ENCODE measurements at places on chromosomes 12 and 14.

- no peak for DNase-seq
Measured at GRCh38 chr12:46387670-46388069, 15.1 kb upstream of the SLC38A2 start.

GRCh38 chr14:84891404-84891803 lies 638.5 kb upstream of the FLRT2 start:
- DNase-seq, result no peak

- peak; percentile 12 for DNase-seq
Measured at GRCh38 chr12:40971911-40972310, 216.2 kb upstream of the PDZRN4 start.

DNA sequence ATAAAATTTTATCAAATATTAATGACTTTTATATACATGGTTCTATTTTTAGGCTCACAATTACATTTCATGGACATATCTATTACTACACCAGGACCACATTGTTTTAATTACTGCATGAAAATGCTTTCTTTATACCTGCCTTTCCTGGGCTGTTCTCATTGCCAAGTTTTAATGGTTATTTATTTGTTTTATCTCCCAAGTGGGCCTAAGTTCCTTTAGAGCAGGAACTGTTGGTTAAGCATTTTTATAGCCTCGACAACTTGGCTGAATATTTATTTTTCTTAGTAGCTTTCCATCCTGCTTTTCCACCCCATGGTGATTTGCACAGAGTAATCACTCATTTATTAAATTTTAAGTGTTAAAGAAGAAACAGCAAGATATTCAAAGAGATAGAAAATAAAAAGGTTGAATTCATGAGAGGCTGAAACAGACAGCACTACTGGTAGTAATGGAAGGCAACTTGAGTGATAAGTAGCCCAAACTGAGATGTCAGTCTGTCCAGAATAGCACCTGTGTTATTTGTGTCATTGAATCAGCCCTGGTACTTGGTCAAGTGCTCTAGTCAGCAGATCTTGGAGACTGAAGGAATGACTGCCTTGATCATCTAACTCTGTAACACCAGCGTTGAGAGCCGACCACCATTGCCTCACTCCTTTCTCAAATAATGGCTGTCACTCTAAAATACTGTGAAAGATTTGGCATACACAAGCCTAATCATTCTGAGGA lies 119.1 kb upstream of the EGLN3 start:
- no peak for DNase-seq

DNA sequence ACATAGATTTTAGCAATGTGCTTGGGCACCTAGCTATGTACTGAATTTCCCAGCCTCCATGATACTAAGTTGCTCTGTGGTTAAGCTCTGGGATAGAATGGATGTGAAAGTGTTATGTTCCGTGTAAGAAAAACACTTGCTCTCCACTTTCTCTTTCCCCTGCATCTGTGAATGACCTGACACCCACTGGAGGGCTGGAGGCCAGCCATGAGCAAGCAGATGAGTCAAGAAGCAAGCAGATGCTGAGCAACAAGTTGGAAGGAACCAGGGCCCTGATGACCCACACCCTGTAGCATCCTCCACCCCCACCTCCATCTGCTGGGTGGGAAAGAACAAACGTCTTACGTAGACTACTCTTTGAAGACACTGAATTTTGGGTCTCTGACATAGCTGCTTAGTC lies 56.6 kb downstream of the EID3 start:
- no peak for DNase-seq

DNA sequence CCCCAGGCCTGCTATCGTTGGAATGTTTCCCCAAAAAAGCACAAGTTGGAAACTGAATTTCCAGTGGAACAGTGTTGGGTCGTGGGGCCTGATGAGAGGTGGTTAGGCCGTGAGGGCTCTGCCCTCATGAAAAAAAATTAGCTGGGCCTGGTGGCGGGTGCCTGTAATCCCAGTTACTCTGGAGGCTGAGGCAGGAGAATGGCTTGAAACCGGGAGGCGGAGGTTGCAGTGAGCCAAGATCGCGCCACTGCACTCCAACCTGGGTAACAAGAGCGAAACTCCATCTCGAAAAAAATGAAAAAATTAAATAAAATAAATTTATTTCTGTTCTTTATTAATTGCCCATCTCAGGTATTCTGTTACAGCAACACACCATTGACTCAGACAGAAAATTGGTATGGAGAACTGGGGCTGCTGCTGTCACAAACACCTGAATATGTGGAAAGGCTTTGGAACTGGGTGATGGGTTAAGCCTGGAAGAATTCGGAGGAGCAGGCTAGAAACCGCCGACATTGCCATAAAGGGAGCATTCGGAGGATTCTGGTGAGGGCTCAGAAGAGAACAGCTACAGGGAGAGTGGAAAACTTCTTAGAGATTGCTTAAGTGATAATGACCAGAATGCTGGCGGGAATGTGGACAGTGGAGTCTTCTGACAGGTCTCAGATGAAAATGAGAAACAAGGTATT lies 17.1 kb upstream of the RCOR1 start:
- DNase-seq, result no peak

GRCh38 chr12:111434680-111435338 lies 29.1 kb downstream of the SH2B3 start:
- peak; percentile 76 for DNase-seq

DNA sequence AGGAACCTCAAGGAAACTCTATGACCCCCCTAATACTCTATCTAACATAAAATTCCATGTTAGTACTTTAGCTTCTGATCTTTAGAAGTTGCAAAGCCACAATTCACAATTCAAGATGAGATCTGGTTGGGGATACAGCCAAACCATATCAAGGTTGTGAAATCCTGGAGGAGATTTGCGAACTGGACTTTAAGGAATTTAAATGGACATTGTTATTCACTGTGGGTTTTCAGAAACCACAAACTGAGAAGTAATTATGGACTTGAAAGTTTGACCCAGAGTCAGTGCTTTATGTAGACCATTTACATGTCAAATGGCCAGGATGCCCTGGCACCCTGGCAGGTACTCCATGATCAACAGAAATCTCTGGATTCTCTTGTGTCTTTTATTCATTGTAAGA lies 14.2 kb upstream of the CDKL1 start:
- no peak for DNase-seq

GRCh38 chr12:129310346-129310745 lies 457.1 kb downstream of the GLT1D1 start:
- DNase-seq, result no peak

- DNase-seq, result no peak
Measured at GRCh38 chr12:53927220-53928029, 11.2 kb upstream of the HOXC13 start.

DNA sequence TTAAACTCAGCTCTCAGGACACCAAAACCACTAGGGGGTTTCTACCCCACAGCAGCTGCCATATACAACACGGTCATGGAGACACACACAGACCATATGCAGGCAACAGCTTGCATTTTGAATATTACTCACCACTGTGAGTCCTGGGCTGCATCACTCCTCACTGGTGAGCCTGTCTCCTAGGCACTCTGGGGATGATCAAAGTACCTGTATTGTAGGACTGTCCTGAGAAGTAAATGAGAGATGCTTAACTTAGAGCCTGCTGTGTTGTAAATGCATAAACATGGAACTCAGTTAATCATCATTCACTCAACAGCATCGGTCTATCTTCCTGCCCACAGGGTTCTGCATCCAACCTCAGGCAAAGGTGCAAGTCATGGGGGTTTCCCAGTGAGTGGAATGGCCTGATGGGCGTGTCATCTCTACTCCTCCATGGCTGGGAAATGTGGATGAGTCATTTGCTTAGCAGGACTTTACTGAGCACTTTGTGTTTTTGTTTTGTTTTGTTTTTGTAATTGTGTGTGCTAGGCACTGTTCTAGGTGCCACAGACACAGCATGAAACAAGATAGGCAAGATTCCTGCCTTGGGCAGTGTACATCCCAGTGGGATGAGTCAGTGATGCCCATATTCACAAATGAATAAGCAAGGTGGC lies 1141.2 kb upstream of the TMEM132C start:
- peak; percentile 70 for DNase-seq

- DNase-seq, result no peak
Measured at GRCh38 chr12:45939759-45940158, 50.6 kb downstream of the SCAF11 start.

- no peak for DNase-seq
Measured at GRCh38 chr14:53772936-53773335, 183.7 kb downstream of the BMP4 start.

DNA sequence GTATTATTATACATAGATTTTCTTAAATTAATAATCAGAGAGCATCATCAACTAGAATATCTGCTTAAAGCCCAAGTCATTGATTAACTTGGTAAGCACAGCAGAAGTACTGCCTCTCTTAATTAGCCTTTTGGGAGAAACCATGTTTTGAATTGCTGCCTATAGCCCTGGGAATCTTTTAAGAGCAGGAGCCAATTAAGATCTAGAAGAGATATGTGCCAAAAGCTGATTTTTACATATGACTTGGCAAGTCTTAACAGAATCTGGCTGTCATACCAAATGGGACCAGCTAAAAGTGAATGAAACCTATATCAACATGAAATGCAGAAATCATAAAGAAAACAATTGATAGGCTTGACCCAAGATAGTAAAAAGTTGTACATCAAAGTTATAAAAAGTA lies 23.2 kb upstream of the WNK1 start:
- no peak for DNase-seq

- DNase-seq, result peak; percentile 91
Measured at GRCh38 chr12:120100630-120101029, 15.9 kb downstream of the RAB35 start.

DNA sequence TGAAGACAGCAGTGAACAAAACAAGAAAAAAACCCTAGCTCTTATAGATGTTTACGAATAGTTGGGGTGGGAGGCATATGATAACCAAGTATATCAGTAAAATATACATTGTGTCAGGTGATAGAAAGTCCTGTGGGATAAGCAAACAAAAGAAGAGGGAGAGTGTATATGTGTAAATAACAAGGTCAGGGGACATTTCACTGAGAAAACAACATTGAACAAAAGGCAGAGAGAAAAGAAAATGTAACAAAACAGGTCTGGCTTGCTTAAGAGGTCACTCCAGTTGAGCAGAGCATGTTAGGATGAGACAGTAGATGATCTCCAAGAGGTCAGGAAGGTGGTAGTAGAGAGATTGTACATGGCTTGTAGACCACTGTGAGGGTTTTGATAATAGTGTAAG lies 304.1 kb downstream of the ACSS3 start:
- DNase-seq, result no peak

- DNase-seq, result peak; percentile 48
Measured at GRCh38 chr12:113247123-113248050, 26.1 kb downstream of the TPCN1 start.

DNA sequence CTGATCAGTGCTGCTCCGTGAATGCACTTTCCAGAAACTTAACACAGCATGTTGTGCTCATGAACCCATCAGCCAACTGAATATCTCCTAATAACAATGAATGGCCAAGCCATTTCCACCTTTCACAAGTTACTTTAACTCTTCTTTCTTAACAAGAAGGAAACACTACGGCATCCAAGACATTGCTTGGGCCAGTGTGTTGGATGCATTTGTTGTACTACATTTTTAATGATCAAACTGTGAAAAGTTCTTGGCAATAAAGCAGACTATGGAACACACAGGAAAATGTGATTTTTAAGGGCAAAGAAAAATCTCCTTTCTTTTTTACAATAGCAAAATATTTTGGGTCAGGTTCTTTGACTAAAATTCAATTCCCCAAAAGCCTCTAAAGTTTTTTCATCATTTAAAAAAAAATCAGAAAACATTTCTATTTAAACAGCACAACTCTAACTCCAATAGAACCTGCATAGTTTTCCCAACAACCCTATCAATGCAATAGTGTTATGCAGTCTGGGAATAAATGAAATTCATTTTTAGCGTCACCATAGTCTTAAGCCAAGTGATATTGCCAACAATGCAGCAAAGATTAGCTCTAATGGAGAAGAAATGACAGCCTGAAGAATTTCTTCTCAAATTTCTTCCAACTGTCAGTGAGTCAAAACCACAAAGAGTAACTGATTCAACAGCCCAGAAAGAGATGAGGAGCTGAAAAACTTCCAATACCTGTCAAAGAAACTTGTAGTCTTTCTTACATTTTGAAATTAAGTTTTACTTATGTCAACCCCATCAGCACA lies 50.7 kb upstream of the PTPRR start:
- DNase-seq, result peak; percentile 28

DNA sequence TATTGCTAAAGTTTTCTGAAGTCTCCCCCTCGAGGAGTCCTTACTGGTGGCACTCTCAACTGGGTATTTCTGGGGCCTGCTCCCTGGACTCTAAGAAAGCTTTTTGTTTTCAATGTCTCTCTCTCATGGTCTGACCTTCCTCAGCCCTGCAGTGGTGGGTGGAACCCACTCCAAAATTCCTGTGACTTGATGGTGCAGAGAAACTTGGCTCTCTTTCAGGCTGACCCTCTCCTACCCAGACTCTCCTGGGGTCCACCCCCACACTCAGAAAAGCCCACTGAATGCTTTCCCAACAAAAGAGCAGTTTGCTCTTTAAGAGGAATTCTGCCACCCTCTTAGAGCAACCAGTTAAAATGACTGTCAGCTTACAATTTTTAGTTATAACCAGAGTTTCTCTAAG lies 967 bp upstream of the PTCSC3 start:
- no peak for DNase-seq

DNA sequence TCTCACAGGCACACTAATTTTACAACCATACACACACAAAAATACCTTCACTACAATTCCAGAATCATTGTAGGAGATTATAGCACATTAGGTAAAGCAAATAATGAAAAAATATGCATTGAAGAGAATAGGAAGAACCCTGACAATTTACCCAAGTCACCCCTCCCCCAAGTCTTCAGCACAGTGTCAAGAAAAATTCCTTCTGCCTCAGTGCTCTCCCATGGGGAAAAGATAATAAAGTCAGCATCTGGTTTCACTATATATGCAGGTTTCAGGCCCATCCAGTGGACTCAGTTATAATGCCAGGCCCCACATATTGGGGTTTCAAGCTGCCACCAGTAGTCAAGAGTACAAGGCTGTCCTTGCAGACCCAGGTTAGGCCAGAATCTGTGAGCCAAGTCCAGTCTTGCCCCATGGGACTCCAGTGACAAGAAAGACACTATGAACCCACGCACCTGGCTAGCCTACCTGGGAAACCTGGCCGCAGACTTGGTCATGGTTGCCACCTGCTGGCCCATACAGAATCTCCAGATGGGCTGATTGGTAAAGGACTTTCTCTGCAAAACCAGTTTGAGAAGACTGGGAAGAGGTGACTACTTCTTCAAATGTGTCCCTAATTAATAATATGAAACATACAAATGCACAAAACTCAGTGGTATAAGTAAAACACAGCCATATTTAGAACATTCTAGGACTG lies 398.6 kb upstream of the FLRT2 start:
- no peak for DNase-seq

GRCh38 chr12:64480148-64480547 lies 28.2 kb downstream of the TBK1 start:
- peak; percentile 87 for DNase-seq

DNA sequence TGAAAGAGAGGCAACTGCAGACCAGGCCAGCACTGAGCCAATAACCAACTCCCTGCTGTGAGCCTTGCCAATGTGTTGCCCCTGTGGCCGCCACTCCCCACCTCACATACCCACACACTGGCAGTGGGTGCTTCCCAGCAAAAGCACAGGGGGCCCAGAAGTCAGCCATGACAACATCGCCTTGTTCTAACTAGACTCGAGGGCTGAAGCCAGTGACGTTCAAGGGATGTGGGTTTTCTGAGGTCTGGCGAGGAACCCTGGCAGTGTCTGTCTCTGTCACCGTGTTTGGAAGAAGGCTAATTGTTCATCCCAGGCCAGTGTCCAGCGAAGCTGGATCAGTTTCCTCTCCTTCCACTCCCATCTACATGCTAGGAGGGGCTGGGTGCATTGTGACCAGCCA lies 311.8 kb upstream of the AMIGO2 start:
- DNase-seq, result no peak

- DNase-seq, result no peak
Measured at GRCh38 chr14:35242599-35243311, 49.4 kb upstream of the PSMA6 start.

All from foreskin fibroblast (primary cell).